ENCODE measurements at places on chromosomes 16 and 17.

- peak; percentile 75 for DNase-seq
Observed at GRCh38 chr16:19886073-19886941, 1.7 kb upstream of the GPRC5B start.

GRCh38 chr17:3826191-3826590, 19.9 kb downstream of the NCBP3 start:
- DNase-seq, result no peak

DNA sequence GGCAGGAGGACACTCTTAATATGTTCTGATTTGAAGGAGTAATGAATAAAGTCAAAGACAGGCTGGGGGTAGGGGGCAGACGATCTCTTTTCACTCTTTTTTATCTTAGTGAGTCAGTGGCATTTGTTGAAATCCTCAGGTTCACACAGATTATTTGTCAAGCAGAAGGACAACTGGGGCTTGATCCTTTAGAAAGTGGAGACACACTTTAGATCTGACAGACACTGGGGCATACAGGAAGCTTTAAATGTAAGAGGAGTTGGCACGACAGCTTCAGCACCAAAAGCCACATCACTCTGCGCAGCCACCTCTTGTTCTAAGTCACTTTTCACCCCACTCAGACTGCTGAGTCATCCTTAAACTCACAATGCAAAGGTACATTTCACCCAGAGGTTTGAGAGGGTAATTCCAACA, 121.5 kb downstream of the STXBP4 start:
- DNase-seq, result no peak

- DNase-seq, result no peak
Observed at GRCh38 chr16:51175081-51175480, 24.0 kb upstream of the SALL1 start.

DNA sequence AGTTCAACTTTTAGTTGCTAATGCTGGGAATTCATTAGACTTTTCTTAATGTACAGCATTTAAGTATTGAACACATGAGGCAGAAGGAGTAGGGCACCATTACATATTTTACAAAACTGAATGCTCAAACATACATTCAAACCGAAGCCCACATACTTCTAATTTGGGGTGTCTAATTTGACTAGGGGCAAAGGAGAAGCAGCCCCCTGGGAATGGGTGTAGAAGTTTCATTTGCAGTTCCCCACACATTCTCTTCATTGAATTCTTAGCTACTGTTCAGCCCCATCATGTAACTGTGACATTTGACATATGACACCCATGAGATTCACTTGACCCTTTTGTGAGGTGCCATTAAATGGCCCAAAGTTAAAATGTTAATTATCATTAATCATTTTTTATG, 16.4 kb downstream of the IRX6 start:
- no peak for DNase-seq

GRCh38 chr16:11986521-11987057, 10.1 kb downstream of the SNX29 start:
- no peak for DNase-seq

DNA sequence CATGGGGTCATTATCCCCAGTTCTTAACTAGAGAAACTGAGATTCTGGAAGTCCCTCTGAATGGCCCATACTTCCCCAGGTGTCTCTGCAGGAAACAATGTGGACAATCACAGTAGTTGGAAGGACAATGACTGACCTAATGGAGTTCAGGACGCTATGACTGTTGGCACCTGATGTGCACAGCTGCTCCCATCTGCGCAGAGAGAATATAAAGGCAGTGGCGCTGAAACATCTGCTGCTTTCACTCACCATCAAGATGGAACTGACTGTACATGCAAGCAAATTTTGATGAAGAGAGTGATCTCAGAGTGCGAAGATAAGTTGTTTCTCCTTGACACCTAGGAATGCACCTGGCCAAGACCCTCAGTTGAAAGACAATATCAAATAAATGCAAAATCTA, 395.7 kb upstream of the ASIC2 start:
- no peak for DNase-seq

- DNase-seq, result no peak
Observed at GRCh38 chr17:67218385-67218950, 26.5 kb downstream of the HELZ start.

DNA sequence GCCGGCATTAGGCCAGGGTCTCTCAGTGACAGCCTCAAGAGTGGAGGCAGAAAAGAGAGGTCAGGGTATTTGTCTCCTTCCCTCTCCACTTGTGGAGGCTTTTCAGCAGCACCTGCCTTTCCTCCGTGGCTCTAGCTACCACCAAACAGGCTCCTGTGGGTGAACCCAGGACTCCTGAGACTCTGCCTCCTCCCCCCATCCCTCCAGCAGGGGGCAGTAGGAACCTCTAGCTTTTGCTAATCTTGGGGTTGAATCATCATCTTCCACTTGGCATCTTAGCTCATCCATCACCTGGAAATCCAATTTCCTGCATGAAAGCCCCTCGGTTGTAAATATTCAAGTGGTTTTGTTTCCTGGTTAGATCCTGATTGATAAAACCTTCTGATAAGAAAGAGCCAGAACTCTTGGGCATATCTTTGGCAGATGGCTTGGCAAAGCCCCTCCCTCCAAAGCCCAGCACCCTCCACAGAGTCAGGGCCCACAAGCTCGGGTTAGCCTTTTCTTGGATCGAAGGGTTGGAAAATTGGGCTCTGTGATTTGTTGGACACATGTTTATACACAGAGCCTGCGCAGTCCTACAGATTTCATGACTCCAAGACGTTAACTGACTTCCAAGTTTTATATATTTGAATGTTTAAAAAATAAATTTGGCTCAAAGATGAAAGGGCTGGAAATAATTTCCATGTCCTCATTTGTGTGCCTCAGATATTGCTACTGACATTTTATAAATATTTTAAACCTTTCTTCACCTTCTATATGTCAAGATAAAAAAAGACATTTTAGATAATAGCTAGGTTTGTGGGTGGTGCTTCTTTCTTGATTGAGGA, 322.1 kb downstream of the MAP2K4 start:
- no peak for DNase-seq

GRCh38 chr17:45971698-45972141, 27.3 kb upstream of the STH start:
- no peak for DNase-seq

DNA sequence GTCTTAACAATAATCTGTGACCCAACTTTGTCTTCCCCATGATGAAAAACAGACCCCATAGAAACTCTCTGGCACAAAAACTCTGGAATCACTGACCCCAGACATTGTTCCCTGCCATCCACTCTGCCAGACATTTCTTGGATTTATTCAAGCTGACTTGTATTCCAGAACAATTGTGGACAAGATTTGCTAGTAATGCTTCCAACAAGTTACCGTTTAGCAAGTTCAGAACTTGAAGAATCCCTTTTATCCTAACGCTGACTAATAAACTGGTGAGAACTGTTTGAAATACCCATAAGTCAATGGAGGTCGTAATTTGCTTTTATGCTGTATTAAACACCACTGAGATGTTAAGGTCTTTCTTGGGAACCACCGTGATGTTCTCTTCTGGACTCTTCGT, 10.5 kb downstream of the HSBP1 start:
- no peak for DNase-seq

DNA sequence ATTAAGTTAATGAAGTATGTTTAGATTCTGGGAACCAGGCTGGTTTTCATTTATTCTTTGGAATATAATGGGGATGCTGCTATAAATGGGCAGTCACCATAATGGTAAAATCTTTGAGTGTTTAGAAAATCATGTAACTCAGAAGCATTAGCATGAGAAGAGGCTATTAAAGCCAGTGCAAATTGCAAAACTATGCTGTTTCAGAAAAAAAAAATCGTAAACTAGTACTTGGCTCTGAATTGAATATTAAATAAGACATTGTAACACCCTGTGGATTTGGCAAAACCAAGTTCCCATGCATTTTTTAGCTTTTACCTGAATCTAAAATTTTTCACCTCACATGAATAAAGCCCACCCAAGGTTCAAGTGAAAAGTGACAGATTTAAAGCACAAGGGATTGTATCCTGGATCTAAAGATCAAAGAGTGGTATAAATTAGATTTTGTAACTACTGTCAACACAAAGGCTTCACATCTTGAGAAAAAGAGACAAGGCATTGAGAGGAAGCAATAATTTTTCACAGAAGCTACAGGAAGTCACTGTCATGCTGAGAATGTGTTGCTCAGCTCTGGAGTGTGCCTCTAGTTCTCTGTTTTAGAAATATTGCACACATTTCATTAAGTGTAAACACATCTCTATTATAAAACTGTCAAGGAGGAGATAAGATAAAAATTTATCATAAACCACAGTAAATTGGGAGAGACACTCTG, 142.2 kb downstream of the ABCA8 start:
- no peak for DNase-seq

GRCh38 chr16:55899857-55900256, 24.7 kb upstream of the CES5A start:
- no peak for DNase-seq

DNA sequence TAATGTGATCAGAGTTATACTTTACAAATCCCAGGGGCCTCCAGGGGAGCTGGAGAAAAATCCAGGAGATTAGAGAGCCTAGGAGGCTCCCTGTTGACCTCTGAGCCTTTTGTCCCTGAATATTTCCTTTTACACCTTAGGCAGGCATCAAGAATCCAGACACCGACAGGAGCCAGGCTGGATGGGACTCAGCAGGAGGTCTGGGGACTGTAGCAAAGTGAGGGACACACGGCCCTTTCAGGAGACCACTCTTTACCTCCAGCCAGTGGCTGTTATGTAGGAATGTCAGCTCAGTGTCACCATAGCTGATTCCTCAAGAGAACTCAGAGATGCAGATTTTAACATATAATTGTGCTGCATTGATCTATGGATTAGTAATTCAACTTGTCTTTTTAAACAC, 198.4 kb downstream of the SHISA9 start:
- no peak for DNase-seq

GRCh38 chr16:85736921-85737320, 14.0 kb downstream of the C16orf74 start:
- no peak for DNase-seq

DNA sequence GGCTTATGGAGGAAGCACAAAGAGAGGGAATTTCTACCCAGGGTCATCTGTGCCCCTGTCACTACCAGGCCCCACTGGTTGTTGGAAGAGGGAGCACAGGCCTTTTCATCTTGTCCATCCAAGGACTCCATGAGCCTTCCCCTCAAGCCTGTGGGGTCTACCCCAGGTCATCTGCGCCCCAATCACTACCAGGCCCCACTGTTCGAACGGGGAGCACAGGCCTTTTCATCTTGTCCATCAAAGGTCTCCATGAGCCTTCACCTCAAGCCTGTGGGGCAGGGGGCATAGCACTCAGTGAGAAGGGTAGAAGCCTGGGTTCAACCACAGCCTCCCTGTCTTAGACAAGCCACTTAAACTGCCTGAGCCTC, 101.5 kb upstream of the CDH5 start:
- DNase-seq, result no peak

GRCh38 chr17:68248199-68248825, 469 bp downstream of the AMZ2 start:
- no peak for DNase-seq

- DNase-seq, result no peak
Observed at GRCh38 chr17:9021992-9022572, 772 bp downstream of the NTN1 start.

Data from stimulated activated CD4-positive, alpha-beta T cell treated with anti-CD3 and anti-CD28 coated beads, Interleukin-1b, Interleukin-23, amount 100 ng/mL, for 1 hour (primary cell).